Osteoblast (primary cell): ENCODE measurements at places on chromosomes 7 and 10.
A peak's percentile ranks its signal among the peaks of the same experiment; 100 is the strongest.

DNA sequence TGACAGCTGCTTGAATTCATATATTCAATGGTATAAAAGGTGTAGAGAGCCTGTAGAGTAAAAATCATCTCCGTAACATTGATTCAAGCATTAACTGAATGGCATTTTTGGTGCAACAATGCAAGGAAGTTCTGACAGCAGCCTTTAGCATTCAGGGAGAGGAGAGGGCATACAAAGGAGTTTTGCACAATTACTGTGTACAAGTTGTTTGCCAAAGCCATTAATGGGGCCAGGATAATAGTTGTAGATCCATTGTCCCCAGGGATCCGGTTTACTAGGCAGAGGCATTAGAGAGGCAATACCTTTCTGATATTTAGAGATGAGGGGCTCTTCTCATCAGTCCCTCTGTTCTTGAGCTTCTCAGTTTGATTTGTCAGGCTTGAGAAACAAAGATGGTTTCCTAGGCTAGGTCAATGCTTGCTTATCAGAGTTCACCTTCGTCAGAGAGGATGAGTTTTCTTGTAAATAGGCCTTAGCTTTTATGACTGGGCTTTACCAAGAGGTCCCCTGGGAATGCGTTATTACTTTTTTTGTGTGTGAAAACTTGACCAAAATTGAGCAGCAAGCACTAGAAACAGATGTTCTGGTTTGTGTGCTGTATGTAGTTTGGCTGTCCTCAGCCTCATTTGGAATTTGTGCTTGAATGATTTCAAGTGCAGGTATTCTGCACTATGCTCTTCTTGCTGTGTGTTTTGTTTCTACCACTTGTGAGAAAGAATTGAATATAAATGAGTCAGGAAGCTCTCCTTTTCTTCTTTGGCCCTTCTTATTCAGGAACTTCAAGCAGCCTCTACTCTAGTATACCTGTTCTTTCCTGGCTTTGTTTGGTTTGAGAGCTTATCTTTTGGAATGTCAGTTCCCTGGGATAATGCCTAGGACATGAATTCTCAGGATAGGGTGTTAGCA is 32.0 kb downstream of the SND1 start:
- DNase-seq, result no peak

- DNase-seq, result peak; percentile 97
Observed at GRCh38 chr7:1665549-1666316, 4.3 kb upstream of the ELFN1 start.

DNA sequence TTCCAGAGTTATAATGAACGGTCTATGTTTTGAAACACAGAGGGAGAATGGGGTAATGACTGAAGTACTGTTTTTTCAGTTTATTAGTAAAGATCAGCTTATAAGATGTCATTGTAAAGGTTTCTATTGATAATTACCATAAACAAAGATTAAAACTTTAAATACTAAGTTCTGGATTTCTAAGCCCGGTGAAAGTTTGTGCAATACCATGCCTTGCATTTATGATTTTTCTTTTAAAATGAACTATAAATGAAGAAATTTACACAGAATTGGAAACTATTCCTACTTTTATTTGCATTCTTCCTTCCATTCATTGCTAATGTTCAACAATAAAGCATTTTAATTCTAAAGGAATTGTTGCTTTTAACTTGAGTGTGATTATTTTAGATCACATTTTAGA is 4.9 kb downstream of the MEOX2 start:
- peak; percentile 6 for DNase-seq

DNA sequence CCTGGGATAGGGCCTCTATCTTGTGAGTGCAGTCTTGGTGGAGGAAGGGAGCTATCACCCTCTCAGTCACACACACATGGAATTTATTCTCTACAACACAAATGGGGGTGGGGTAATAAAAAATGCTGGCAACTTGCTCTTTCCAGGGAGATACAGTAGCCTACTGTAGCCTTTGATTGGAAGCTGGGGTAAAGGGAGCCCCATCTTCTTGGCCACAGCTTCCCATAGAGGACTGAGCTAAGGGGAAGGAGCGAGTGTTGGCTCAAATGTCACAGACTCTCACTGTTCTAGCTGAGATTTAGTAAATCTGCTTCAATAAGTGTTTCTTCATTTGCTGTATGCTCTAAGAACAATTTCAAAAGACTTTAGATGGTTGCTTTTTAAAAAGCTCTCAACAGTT is 222.2 kb upstream of the CXCL12 start:
- no peak for DNase-seq

DNA sequence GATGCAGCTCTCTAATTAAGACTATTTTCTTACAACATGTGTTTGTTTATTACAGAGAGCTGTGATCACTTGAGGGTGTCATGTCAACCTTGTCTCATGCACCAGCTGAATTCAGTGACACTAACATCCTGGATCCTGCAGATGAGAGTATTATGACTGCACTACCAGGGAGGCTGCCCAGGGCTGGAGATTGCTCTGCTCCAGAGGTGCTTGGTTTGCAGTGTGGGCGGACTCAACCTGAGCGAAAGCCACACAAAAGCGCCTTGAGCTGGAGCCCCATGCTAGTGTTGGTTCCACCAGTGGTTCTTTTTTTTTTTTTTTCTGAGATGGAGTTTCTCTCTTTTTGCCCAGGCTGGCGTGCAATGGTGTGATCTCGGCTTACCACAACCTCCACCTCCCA is 33.8 kb upstream of the ATXN7L1 start:
- DNase-seq, result no peak

GRCh38 chr10:112227331-112227987 is 43.9 kb upstream of the GPAM start:
- no peak for DNase-seq

GRCh38 chr10:67815571-67816059 is 22.4 kb downstream of the DNAJC12 start:
- DNase-seq, result peak; percentile 70

GRCh38 chr10:99660662-99661376 is 1.5 kb downstream of the ENTPD7 start:
- DNase-seq, result peak; percentile 10

- no peak for DNase-seq
Observed at GRCh38 chr7:28626624-28627262, 214.4 kb downstream of the CREB5 start.

DNA sequence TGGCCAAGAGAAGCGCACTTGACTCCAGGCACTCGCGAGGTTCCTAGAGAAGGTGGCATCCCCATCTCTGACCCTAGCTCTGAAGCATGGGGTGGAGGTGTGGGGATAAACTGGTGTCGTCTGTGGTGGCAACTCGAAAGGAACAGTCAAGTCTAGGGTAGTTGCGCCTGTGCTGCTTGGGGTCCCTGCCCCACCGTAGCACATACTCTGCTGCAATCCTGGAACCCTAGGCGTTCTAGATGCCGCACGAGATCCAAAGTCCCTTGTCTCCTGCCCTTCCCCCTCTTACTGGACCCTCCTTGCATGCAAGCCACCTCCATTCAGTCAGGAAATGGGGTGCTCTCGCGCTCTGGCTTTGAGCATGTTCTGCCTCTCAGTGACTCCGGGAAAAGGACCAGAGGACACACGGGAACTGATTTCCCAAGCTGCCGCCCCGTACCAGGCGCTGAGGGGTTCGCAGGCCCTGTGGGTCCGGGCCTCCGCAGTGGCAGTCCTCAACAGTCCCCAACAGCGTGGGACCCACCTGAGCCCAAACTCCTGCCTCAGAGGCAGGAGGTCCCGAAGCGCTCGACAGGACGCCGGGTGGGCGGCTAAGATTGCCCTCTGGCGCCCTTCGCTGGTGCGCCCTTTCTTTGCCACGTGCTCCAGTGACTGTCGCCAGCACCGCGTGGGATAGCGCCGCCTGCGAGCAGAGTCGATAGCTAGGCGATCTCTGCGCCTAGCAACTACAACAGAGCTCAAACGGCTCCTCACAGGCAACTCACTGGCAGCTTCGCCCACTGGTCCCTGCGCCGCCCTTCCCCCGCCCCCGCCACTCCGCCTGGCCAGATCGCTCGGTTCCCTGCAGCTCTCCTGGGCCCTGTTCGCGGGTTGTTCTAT is 452.0 kb downstream of the REEP3 start:
- DNase-seq, result no peak

- peak; percentile 82 for DNase-seq
Observed at GRCh38 chr10:76202777-76203176, 771.4 kb downstream of the LRMDA start.

DNA sequence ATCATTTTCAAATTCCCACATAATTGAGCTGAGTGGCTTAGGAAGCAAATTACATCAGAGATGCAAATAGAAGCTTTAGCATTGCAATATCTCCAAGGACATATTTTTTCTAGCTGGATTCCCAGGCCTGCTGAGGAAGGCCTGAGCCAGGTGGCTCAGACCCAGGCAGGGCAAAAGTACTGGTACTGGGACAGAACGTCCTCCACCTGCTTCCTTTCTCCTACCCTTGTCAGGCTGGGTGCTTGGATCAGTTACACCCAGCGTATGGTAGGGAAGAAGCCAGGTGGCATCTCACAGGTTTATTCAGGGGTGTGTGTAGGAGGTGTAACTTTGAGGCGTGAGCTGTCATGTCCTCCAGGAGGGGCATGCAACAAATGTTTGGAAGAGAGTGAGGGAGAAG is 3.0 kb upstream of the PANK1 start:
- DNase-seq, result no peak

DNA sequence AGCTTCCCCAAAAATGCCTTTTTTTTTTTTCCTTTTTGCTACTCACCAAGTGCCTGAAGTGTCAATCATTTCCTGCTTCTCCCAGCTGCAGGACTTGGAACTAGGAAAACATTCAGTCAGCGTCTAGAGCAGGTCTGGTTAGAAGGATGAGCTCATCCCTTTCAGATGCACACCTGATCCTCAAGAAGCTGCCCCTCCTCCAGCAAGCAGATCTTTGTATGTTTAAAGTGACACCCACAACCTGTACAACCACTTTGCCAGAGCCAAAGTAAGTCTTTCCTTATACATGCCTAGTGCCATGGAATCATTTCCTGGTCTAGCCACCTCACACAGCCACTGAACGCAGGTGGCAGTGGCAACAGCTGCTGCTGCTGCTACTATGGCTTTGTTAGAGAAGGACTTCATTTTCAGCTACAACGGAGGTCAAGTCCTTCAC is 10.4 kb upstream of the USP54 start:
- DNase-seq, result no peak

- DNase-seq, result peak; percentile 88
Observed at GRCh38 chr7:41880107-41880506, 177.2 kb upstream of the INHBA start.

DNA sequence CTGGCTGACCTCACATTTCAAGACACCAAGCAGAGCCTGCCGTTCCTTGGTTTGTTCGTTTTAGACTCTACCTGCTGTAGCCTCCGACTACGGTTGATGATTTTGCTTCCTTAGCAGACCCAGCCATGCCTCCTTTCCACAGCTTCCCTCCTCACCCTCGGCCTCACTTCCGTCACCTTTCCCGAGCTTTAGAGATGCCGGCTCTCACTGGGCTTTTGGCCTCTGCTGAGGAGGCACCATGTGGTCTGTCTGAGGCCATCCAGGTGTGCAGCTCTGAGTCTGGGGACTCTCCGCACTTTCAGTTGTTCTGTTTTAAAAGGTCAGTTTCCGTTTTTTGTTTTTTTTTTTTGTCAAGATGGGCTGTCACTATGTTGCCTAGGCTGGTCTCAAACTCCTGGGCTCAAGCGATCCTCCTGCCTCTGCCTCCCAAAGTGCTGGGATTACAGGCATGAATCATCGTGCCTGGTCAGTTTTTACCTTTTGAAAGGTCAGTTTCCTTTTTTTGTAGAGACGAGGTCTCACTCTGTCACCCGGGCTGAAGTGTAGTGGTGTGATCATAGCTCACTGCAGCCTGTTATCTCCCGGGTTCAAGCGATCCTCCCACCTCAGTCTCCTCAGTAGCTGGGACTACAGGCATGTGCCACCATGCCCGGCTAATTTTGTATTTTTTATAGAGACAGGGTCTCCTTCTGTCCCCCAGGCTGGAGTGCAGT is 11.7 kb downstream of the ORAI2 start:
- DNase-seq, result peak; percentile 52

DNA sequence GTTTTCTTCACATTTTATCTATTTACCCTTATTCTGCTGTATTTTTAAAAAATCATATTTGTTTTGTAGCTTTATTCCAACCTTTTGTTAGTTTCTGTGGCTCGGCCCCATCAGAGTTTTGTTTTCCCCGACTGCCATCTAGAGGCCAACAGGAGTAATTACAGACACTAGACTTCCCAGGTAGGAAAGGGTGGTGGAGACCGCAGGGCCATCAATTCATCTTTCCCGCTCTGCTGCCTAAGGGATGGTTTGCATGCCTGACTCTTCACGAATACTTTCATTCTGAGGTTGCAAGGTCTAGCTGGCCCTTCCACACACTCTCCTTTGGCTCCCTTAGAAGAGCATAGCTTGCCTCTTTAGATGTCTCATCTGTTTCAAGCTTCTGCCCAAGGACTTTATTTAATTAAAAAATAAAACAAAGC is 38.3 kb downstream of the LYZL2 start:
- no peak for DNase-seq

GRCh38 chr7:140317597-140317996 is 80.7 kb downstream of the SLC37A3 start:
- no peak for DNase-seq

DNA sequence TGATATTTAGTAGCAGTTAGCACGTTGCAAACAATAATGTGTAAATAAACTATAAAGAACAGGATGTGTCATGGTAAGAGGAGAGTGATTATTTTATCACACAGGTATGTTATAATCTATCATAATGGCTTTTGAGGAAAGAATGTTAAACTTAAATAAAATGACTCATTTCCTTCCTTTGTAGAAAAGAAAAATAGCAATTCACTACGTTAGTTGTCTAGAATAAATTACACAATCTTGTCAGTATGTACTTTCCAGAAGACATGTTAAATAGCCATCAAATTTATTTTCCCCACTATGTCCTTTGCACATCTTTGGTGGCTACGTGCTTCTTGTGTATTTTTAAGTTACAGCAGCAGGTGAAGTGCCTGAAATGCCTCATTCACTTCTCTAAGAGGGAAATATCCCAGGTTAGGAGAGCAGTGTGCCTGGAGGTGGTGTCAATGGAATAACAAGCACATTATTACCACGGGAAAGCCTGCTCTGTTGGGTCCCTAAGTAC is 133.8 kb downstream of the SEMA3A start:
- peak; percentile 22 for DNase-seq

- no peak for DNase-seq
Observed at GRCh38 chr7:129084801-129085551, 30.1 kb upstream of the TNPO3 start.
